Mesothelial cell of epicardium (in vitro differentiated cells): ENCODE measurements at places on chromosomes 1 and 21.
A peak's percentile ranks its signal among the peaks of the same experiment; 100 is the strongest.

DNA sequence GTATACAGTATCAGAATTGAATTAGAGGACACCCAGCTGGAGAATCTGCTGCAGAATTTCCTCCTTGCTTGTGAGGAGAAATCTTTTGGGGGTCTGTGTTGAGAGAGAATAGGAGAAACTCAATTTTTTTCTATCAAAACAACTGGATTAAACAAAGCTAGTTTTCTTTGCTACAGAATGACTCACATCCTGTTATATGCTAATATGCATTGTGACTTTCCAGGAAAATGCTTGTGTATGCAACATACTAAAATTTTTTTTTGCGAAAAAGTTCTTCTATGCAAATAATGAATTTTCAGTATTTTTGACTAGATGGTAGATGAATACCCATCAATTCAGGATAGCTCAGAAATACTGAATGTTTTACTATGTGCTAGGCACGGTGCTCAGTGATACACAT is 2.2 kb downstream of the VAMP4 start:
- H3K27ac ChIP-seq = no peak overlapping the region
- no peaks in the 10 kb centered on the region for H3K27me3 ChIP-seq
- no peak overlapping the region for H3K4me3 ChIP-seq
- no peak for DNase-seq

DNA sequence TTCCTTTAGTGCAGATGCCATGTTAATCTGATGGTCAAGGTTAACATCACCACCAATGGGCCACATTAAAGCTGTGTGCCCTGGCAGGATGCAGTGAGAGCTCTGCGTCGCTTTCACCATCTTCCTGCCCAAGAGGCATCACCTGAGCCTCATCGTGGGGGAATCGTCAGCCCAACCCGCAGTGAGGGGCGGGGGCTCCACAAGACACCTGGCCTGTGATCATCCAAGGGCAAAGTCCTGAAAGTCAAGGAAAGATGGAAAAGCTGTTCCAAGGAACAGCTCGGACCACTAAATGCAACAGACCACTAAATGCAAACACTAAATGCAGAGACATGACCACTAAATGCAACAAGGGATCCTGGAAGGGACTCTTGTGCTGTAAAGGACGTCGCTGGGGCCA is 49.9 kb downstream of the WDR4 start:
- no peaks in the 10 kb centered on the region for H3K36me3 ChIP-seq
- H3K4me3 ChIP-seq = no peak overlapping the region
- H3K27ac ChIP-seq = no peak overlapping the region
- H3K4me1 ChIP-seq = peaks cover 3% of the 10 kb centered on the region
- peaks cover 35% of the 10 kb centered on the region for H3K27me3 ChIP-seq
- no peak for DNase-seq

DNA sequence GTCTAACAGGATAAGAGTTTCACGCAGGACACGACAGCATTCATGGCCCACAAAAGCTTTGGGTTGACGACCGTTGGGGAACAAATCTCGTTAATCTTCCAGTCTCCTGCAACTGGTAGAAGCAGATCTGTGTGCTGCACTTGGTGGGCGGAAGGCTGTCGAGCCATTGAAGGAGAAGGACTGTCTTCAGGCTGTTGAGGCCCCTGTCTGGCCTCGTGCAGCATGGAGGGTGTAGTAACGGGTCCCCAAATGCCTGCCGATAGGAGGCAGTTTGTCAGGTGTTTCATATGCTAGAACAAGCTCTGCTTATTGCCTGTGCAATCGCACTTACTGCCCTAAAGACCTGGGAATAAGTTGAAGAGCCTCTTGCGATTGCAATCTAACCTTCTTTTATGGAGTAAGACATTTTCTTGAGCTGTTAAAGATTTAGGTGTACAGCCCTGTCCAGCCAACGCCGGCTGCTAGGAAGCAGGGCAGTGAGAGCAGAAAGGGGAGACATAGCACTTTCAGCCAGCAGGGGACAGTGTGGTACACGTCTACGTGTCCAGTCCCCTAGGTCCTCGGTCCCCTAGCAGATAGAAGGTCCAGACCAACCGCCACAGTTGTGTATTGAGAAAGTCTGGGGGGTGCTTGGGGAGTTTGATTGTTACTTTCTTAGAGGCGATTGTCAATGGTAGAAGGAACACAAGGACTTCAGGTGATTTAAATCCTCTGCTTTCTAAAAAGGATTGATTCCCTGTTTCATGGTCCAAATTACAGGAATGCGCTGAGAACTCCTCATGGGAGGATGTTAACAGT is 102.3 kb upstream of the TMPRSS2 start:
- peaks cover 2% of the 10 kb centered on the region for H3K27me3 ChIP-seq
- H3K4me3 ChIP-seq = no peak overlapping the region
- peaks cover 24% of the 10 kb centered on the region for H3K4me1 ChIP-seq
- peak; percentile 68 for DNase-seq
- no peak overlapping the region for H3K27ac ChIP-seq

GRCh38 chr1:61092642-61093041 is 10.3 kb downstream of the NFIA start:
- no peak overlapping the region for H3K4me3 ChIP-seq
- no peaks in the 10 kb centered on the region for H3K27me3 ChIP-seq
- DNase-seq = no peak
- peaks cover 19% of the 10 kb centered on the region for H3K36me3 ChIP-seq
- peaks cover 70% of the 10 kb centered on the region for H3K4me1 ChIP-seq
- peak overlapping the region; percentile 51 for H3K27ac ChIP-seq

GRCh38 chr1:1239614-1240347 is 6.7 kb downstream of the C1QTNF12 start:
- H3K27me3 ChIP-seq = no peaks in the 10 kb centered on the region
- peaks cover 5% of the 10 kb centered on the region for H3K4me1 ChIP-seq
- DNase-seq = no peak
- H3K27ac ChIP-seq = no peak overlapping the region

- H3K27me3 ChIP-seq = peaks cover 7% of the 10 kb centered on the region
- H3K4me3 ChIP-seq = no peak overlapping the region
- no peaks in the 10 kb centered on the region for H3K36me3 ChIP-seq
- H3K27ac ChIP-seq = no peak overlapping the region
- H3K4me1 ChIP-seq = peaks cover 30% of the 10 kb centered on the region
Measured at GRCh38 chr1:30809514-30810263, 52.1 kb upstream of the LAPTM5 start.
